ENCODE measurements at places on chromosomes 6 and 20.
A peak's percentile ranks its signal among the peaks of the same experiment; 100 is the strongest.

- DNase-seq, result no peak
Observed at GRCh38 chr20:45187693-45188092, 13.0 kb downstream of the PI3 start.

DNA sequence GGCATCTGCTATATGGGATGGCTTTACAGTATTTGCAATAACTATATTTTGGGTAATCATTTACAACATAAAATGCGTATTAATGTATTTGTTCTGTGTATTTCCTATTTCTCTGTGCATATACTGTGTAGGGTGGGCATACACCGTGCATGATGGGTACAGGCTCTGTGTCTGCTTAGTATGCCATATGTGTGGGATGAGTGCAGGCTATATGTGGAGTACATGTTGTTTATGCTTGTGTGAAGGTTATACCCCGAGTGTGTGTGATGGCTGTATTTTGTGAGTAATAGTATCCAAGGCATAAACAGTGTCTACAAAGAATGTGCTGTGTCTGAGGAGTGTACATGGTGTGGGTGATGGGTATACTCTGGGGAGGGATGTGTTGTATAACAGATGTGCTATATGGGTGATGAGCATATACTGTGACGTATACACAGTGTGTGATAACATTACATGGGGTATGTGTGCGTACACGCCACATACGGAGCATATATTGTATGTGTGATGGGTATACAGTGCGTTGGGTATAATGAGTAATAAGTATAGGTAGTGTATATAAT is 52.7 kb downstream of the CPXM1 start:
- DNase-seq, result no peak

DNA sequence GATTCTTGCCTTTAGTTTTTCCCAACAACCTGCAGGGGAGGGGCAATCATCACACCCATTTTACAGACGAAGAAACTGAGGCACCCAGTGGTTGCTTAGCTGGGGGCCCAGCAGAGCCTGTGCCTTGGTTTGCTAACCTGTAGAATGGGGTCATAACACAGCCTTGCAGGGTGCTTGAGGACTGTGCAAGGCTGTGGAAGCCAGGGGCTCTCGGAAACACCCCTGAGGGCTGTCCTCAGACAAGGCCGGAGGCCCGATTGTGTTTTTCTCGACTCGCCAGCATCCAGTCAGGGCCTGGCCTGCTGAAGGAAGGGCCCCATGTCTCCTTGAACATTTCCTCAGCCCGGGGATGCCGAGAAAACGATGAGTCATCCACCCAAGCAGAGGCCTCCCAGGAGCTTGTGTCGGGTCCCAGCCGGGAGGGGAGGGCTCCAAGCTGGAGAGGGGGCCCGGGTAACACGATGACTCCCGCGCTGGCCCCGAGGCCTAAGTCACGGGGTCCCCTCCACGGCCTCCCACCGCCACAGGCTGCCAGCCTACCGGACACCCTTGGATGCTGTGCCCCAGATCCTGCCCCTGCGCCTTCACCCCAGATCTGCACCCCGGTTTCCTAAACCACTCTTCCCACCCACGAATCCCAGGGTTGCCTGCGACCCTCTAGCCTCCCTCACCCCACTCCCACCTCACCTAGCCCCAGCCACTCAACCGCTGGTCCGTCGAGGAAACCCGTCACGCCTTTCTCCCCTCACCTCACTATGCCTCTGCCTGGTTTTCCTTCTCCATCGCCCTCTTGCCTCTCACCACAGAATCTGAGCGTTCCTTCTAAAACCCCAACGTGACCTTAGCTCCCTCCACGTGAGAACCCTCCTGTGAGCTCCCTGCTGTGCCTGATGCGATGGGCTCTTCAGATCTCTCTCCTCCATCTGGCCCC is 10.6 kb downstream of the NOL4L start:
- peak; percentile 32 for DNase-seq

DNA sequence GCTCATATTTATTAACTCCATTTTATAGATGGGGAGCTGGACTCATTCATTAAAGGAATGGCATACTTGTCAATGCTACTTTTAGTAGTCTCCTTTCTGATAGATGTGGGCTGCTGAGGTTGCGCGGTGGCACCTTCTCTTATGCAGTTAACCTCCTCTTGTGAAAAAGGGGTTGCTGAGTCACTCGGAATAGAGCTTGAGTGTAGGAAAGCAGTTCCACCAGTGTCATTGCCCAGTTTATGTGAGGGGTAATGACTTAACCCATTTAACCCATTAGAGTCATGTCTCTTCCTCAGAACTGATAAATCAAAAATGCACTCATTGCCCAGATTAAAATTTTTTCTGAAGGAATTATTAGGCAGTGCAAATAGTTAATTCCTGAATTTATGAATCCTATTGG is 6.3 kb downstream of the MAPK14 start:
- DNase-seq, result no peak

DNA sequence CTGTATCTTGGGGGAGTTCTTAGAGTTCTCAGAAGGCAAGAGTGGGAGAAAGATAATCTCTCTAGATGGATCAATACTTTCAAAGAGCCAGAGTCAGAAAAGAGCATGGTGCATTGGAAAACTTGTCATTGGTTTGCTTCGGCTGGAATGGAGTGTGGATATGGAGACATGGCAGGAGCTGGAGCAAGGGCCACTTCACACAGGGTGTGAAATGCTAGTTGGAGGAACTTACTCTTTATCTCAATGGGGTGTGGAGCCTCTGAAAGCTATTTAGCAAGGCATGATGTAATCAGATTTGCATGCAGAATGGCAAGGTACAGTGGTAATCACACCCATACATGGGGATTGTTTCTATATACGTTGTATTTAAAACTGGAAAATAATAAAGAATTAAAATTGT is 31.5 kb upstream of the PAQR8 start:
- DNase-seq, result no peak

GRCh38 chr6:46058951-46059350 is 43.3 kb upstream of the CLIC5 start:
- no peak for DNase-seq

GRCh38 chr6:10954590-10955010 is 67.7 kb downstream of the SYCP2L start:
- peak; percentile 84 for DNase-seq

GRCh38 chr20:52972965-52973819 is 1.0 kb downstream of the TSHZ2 start:
- DNase-seq, result no peak

All from RPMI8226 (cell line).